ENCODE measurements at places on chromosomes 4 and X. TPM values are rescaled to one million over a fixed set of nuclear protein-coding genes. Genes with fewer than 3 reads are reported as not detected.
A peak's percentile ranks its signal among the peaks of the same experiment; 100 is the strongest.

DNA sequence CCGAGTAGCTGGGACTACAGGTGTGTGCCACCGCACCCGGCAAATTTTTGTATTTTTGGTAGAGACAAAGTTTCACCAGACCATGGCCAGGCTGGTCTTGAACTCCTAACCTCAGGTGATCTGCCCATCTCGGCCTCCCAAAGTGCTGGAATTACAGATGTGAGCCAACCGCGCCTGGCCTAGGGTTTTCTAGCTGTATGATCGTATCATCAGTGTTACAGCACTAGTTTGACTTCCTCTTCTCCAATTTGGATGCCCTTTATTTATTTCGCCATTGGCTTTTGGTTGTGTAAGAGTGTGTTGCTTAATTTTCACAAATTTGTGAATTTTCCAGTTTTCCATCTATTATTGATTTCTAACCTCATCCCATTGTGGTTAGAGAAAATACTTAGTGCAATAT, 5.2 kb downstream of the TKTL1 start:
- no peak overlapping the region for H3K4me3 ChIP-seq
- H3K36me3 ChIP-seq, result no peaks in the 10 kb centered on the region
- no peaks in the 10 kb centered on the region for H3K27me3 ChIP-seq
- H3K27ac ChIP-seq, result no peak overlapping the region

DRD5 gene
- not detected for total RNA-seq

FAM236A gene
- total RNA-seq, result not detected

- H3K27me3 ChIP-seq, result peaks cover 18% of the 10 kb centered on the region
- no peak overlapping the region for H3K27ac ChIP-seq
- no peak overlapping the region for H3K4me3 ChIP-seq
- no peaks in the 10 kb centered on the region for H3K36me3 ChIP-seq
- peak; percentile 41 for DNase-seq
Observed at GRCh38 chrX:38347136-38347535, 5.3 kb upstream of the OTC start.
